ENCODE measurements at places on chromosomes 2 and 18. TPM values are rescaled to one million over a fixed set of nuclear protein-coding genes. Genes with fewer than 3 reads are reported as not detected.

Gene RASGRP3
- total RNA-seq = 19.8 TPM

Gene MRO
- total RNA-seq = not detected

Gene AGAP1
- 38.2 TPM for total RNA-seq

Gene CELF4
- total RNA-seq = 1.6 TPM

Gene MC4R
- 0.21 TPM for total RNA-seq

Gene ABCB6
- total RNA-seq = 24.2 TPM

Gene SP5
- total RNA-seq = 0.69 TPM

Gene DPY30
- total RNA-seq = 56.2 TPM

Gene RTTN
- 15.3 TPM for total RNA-seq

DNA sequence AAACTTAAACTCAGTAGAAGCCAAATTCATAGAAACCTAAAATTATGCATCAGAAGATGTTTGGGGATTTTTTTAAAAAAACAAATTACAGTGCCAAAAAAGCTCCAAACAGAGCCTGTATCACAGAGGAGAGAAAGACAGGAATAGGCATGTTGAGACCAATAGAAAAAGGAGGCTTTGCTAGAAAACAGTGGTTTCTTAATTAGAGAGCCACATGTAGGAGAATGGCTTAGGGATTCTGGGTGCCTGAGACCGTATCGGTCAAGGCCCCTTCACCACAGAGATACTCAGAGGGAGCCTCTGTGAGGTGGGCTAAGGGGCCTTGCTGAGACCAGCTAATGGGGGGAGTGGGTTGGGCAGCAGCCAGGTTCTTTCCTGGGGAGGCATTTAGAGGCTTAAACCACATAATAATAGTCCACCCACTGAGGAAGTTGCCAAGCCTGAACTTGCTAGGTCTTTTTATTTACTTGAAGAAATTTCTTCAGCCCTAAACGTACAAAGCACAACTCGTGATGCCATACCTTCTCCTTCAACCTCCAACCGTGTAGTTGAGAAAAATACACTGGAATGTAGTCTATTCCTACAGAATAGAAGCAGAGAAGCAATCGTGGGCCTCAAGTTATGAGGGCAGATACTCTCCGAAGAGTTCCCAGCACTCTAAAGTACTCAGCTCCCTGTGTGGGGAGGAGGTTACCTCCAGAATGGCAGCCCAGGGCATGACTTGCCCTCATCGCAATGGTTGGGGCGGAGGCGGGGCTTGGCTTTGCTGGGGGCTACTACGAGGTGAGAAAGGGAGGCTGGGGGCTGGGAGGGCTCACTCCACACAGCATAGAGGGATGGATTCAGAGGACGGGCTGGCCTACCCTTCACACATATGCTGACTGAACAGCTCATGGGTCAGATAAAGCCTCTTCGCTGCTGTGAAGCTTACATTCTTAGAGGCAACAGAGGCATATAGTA, 237.9 kb downstream of the TPGS2 start:
- no peak for DNase-seq

GRCh38 chr2:15892151-15892880, 48.0 kb upstream of the MYCN start:
- no peak for DNase-seq

GRCh38 chr2:202121532-202122162, 48.6 kb downstream of the KIAA2012 start:
- DNase-seq = no peak

DNA sequence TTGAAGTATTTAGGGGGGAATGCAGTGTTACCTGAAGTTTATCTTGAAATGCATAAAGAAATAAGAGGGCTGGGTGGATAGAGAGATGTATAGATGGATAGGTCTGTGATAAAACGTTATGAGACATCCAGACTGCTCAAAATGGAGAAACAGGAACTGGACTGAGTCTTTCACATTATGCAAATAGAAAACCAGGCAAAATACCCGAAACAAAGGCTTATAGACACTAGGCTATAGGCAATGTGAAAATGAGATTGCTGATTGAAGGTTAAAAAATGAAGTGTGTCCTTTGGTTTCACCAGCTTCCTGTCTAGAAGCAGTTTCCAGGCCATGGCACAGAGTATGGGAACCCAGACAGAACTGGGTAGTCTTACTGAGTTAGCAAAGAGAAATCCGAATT, 24.9 kb upstream of the SLC3A1 start:
- no peak for DNase-seq

DNA sequence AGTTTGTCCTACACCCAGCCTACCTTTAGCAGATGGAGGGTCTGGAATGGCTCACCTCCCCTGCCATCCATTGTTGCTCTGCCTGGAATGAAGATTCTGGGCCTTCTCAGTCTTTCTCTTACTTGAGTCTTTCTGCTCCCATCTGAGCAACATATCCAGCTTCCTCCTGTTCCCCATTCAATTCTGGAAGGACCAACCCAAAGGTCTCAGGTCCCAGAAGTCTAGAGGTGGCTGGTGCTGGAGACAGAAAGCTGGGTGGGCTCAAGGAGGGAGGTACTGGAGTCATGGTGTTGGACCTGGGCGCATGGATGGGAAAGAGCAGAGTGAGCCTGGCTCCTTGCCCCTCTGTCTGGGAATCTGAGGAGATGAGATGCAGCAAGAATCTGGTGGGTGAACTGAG, 93.5 kb upstream of the SIX3 start:
- no peak for DNase-seq

DNA sequence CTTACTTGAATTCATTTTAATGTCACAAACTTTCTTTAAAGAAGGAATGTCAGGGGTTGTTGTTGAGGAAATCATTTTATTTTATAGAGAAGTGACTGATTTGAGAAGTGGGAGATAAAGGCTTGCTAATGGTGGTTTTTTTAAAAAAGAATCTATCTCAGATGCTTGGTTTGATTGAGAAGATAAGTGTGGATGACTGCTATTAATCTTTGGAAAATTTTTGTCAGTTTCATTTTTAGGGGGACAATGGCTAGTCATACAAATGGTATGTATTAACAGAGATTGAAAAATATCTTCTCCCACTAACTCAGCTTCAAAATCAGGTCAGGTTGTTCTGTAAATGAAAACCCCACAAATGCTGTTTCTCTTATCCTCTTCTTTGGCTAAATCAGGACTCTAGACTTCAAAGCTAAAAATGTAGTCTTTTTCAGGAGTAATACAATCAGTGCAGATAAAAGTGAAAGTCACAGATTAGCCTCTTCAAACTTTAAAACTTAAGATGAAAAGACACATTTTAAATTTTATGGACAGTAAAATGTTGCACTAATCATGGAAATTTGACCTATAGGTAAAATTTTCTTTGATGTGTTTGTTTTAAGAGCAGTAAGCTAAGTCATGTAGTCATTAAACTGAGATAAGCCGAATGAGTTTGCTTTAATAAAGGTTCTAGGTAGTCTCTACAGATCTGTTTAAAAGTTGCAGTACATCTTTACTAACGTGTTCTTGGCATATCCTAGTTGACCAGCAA, 674.2 kb upstream of the VRK2 start:
- DNase-seq = no peak

DNA sequence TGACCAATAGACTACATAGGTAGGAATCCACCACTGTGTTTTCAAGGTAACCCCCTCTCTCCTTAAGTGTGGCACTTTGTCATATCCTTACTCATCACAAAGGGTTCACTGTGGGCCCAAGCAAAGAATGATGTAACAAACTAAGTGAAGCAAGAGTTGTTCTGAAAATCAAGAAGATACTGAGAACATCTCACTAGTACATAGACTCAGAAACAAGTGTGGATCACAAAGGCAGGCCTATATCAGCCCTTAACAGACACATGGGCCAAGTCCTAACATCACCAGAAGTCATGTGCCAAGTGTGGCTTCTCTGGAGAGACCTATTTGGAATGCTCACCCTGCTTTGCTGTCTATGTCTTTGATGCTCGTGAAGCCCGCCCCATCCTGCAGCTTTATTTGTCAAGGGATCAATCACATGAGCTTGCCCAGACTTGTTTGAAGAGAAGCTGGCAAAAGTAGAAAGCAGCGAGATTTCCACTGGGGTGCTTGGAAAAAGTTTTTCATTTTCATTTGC, 131.2 kb upstream of the TTC39C start:
- DNase-seq = no peak

GRCh38 chr18:31977270-31977872, 34.4 kb upstream of the TRAPPC8 start:
- peak; percentile 66 for DNase-seq

DNA sequence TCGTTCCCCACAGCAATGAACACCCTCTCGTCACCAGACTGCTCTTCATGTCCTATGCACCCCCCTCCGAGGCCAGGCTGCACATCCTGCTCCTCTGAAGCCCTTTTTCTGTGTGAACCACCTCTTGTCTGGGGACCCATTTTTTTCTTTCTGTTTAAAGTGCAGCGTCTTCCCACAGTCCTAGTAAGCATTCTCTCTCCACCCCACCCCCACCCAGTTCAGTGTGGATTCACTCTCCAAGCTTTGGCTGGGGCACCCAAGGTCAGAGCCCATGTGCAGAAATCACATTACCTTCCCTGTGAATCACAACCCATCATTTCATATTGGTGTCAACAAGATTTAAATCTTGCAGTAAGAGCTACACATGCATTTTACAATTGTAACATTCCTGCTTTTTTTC, 26.4 kb upstream of the PKDCC start:
- DNase-seq = no peak

DNA sequence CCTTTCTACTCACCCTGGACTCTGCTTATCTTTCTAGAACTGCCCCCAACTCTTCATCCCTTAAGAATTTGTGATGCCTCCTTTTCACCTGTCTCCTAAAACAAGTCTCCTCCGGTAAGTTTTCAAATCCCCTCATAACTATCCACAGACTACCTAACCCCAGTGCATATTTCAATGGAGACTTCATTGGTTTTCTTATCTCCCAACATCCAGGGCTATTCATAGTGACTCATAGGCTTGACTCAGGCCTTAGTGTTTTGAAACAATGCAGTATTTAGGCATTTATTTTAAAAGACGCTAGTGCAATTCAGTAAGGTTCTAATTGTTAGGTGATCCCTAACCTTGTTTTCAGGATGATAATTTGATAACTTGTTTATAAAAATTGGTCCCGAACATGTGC, 399.2 kb downstream of the CPS1 start:
- DNase-seq = peak; percentile 60

- peak; percentile 74 for DNase-seq
Measured at GRCh38 chr2:55922291-55922907, 1.2 kb downstream of the EFEMP1 start.

GRCh38 chr18:54883816-54884604, 55.7 kb downstream of the RAB27B start:
- no peak for DNase-seq

DNA sequence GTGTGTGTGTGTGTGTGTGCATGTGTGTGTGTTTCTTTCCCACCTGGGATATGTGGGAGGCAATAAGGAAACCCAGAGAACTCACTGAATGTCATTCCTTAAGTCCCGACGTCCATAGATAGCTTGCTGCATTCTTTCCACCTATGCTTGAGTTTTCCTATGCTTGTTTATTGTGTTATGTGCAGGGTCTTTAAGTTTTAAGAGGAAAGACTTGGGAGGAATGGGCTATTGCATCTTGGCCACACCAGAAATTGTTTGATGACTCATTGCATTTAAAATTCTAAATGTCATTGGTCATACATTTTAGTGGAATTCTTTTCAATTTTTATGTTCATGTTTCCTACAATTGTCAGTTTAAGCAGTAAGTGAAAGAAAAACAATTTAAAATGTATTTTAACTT, 33.7 kb downstream of the STARD6 start:
- DNase-seq = no peak

- no peak for DNase-seq
Measured at GRCh38 chr2:108219688-108220087, 20.1 kb upstream of the SULT1C3 start.

DNA sequence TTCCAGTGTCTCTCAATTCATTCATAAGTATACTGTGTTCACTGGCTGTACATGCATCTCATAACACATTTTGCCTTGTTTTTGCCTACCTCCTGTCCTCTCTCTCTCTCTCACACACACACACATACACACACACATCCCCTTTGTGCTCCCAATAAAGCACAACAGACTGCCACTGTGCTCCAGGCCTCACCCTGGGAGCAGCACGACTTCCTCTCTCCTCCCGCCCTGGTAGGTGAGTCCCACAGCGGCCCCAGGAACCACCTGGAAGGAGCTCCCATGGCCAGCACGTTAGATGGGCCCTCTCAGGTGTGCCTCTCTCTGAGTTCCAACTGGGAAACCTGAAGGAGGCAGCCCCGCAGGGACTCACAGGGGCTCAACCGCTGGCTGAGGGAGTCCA, 65.4 kb downstream of the MARCHF4 start:
- DNase-seq = no peak

GRCh38 chr2:742221-742620, 65.0 kb upstream of the TMEM18 start:
- no peak for DNase-seq

DNA sequence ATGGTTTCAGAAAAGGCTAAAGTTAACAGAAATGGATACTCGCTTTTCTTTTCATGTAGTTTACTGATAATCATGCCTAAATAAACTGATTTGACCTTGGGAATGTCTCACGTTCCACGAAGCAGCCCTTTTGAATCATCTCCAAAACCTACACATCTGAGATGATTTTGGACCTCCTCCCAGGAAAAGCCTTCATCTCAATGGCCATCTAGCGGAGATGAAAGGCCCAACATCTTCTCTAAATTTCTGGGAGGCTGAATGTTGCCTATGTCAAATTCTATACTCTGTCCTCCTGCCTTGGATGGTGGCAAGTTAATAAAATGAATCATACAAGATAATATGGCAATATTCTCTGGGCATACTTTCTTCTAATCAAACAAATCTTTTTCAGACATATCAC, 448.5 kb downstream of the ZEB2 start:
- DNase-seq = no peak

DNA sequence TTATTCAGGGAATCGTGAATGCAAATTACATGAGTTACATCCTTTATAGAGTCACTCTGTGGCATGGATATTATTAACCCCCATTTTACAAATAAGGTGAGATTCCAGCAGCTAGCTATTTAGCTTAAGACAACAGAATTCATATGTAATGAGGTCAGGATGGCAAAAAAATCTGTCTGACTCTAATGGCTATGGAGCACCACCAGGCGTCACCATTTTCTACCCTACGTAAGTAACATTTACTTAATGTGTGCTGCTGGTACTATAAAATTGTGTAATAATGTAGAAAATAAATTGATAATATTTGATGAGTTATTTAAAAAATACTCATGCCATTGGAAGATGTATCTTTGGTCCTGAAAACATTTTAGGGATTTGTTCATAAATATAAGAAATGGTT, 2040.1 kb upstream of the LRRTM1 start:
- DNase-seq = peak; percentile 44

- no peak for DNase-seq
Measured at GRCh38 chr2:139160836-139161235, 380.6 kb upstream of the NXPH2 start.

DNA sequence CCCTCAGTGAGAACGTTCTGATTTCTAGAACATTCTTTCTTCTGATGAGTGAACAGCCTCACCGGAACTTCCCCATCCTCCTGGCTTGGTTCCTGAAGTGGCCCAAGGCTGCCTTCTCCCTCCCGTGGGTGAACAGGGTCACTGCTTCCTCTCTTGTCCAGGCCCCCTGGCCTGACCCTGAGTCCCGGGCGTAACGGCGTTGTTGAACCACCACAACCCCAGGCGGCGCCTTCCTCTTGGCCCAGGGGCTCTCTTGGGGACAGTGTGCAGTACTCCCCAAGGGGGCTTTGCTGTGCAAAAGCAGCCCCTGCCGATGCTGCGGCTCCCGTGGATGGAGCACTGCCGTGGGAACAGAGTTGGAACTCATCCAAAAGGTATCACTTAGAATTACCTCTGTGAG, 147.2 kb downstream of the TSN start:
- no peak for DNase-seq

- no peak for DNase-seq
Measured at GRCh38 chr2:199470672-199471442, 13.1 kb upstream of the SATB2 start.

- DNase-seq = no peak
Measured at GRCh38 chr2:38627391-38627790, 24.7 kb upstream of the HNRNPLL start.

- peak; percentile 56 for DNase-seq
Measured at GRCh38 chr2:69544951-69545350, 98.6 kb downstream of the AAK1 start.
